ENCODE measurements at places on chromosomes 12 and 14.

DNA sequence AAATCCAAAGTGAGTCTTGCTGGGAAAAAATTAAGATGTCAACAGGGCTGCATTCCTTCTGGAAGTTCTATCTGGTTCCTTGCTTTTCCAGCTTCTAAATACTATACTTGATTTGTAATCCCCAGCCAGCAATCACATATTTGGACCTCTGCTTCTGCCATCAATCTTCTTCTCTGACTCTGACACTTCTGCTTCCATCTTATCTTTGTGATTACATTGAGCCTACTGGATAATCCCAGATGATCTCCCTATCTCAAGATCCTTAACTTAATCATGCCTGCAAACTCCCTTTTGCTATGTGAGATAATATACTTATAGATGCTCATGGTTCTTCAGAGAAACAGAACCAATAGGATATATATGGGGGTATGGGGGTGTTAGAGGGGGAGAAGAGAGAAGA, 49.9 kb upstream of the ZDHHC17 start:
- DNase-seq, result no peak

GRCh38 chr14:55867719-55868118, 250.5 kb upstream of the PELI2 start:
- DNase-seq, result no peak

DNA sequence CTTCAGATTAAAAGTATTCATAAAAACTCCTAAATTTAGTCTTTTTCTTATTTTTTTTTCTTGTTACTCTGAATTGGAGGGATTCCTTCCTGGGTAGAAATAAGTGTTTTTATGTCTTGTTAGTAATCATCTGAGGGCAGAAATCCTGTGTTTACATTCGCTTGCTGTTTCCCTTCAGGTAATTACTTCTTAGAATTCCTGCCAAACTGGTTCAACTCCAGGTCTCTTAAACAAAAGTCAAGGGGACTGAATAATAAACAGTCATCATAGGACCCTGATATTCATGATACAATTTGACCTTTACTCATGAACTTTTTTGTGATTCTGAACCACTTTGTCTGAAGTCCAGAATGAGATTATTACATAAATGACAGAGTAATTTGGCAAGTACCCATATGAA, 843.9 kb downstream of the FLRT2 start:
- DNase-seq, result no peak

GRCh38 chr12:93011100-93011499, 82.0 kb upstream of the EEA1 start:
- DNase-seq, result no peak

- DNase-seq, result no peak
Observed at GRCh38 chr12:57840726-57841125, 5.8 kb downstream of the CTDSP2 start.

Measured in activated CD4-positive, alpha-beta T cell treated with anti-CD3 and anti-CD28 coated beads, Interleukin-10, Interleukin-2, amounts not matched to agents 100 ng/mL and 50 ng/mL, durations not matched to agents 16 hours and 8 hours (primary cell).